ENCODE measurements at places on chromosomes 5 and 9. TPM values are rescaled to one million over a fixed set of nuclear protein-coding genes. Genes with fewer than 3 reads are reported as not detected.

Gene HTR4
- total RNA-seq: not detected

Gene OSMR
- total RNA-seq: 76.1 TPM

Gene CATSPER3
- 0.59 TPM for total RNA-seq

Gene FOXD4L3
- not detected for total RNA-seq

Gene SLC25A2
- not detected for total RNA-seq

Gene FAM78A
- total RNA-seq: 1.1 TPM

Gene CXCL14
- total RNA-seq: 0.17 TPM

Gene ARL15
- 4.3 TPM for total RNA-seq

Gene PCDHGB3
- 0.35 TPM for total RNA-seq

Gene IL13
- not detected for total RNA-seq

Gene DOCK2
- total RNA-seq: 2.1 TPM

Gene TIGD6
- 5.0 TPM for total RNA-seq

Gene TMEM174
- total RNA-seq: not detected

Gene LRRC14B
- total RNA-seq: not detected

Gene ATOSB
- total RNA-seq: 8.6 TPM

Gene ACTBL2
- total RNA-seq: not detected

Gene TAS2R1
- not detected for total RNA-seq

Data from A549 treated with CpdA at 1 μM for 4 hours (cell line).